Caki2 (cell line): ENCODE measurements at places on chromosomes 6 and 20. TPM values are rescaled to one million over a fixed set of nuclear protein-coding genes. Genes with fewer than 3 reads are reported as not detected.

DNA sequence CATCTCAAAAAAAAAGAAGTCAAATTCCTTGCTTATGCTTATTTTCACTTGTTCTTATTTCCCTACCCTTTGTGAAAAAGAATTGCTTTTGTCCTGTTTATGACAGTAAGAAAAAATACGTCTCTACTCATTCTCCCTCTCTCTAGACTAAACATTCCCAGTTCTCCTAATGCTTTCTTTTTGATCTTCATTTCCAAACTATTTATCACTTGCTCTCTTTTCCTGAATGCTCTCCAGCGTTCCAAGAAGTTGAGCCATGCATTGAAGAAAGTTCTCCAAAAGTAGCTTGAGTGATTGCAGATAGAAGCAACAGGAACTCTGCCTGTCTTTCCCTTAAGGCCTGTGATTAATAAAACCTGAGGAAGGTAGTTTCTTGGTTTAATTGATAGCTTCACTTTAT is 53.1 kb upstream of the TMEM170B start:
- DNase-seq = no peak

GRCh38 chr6:36650848-36651478 is 27.6 kb upstream of the CDKN1A start:
- no peak for DNase-seq

GRCh38 chr6:108711071-108711470 is 137.2 kb upstream of the ARMC2 start:
- no peak for DNase-seq

- no peak for DNase-seq
Measured at GRCh38 chr20:62736026-62736406, 27.4 kb downstream of the NTSR1 start.

DNA sequence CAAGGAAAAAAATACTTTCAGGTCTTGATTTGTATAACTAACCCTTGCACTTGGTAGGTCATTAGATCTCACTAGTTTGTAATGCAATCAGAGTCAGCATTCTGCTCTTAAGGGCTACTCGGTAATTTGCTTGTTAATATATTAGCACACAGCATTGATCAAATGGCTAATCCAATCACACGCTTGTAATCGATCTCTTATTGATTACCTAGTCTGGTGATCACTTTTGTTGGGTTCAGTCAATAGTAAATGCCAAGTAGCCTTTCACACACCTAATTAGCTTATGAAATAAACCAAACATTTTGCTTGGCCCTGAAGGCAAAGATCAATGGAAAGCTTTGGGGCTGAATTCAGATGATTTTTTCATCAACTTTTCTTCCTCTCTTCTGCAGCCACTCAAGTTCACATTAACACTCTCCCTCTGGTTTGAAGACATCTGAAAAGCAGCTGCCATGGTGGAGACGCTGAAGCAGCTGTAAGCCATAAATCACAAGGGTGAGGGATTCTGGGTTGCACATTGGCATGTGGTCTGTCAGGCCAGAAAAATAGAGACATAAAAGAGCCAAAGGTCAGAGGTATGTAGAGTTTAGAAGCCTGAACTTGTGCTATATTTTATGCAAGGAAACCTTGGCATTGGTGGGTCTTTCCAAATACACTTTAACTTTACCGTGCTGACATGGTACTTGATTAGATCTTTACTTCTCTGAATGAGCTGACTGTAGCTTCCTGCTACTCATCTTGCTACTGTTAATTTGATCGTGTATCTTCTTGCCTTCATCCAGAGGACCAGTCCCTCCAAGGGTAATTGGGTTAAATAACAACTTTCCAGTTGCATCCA is 234.4 kb downstream of the SIM1 start:
- DNase-seq = no peak

DNA sequence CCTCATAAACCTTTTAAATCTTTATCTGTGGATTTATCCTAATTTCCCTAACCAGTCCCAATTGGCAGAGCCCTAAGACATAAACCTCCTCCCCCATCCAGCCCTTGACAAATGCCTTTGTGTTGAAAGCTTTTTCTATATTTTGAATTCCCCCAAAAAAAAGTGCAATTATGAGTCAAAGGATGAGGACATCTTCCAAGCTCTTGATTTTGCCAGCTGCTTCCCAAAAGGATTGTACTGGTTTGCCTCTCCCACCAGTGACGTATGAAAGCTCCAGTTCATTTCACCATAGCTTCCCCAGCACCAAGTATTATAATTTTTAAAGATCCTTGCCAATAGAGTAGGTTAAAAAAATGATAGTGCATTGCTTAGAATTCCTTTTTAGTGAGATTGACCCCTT is 38.9 kb downstream of the SIRPA start:
- no peak for DNase-seq

- no peak for DNase-seq
Measured at GRCh38 chr6:56766806-56767178, 124.1 kb upstream of the DST start.

RUNX2 gene
- 1.3 and 2.7 TPM in 2 replicates for total RNA-seq

- no peak for DNase-seq
Measured at GRCh38 chr6:158847012-158847529, 27.9 kb upstream of the EZR start.

DNA sequence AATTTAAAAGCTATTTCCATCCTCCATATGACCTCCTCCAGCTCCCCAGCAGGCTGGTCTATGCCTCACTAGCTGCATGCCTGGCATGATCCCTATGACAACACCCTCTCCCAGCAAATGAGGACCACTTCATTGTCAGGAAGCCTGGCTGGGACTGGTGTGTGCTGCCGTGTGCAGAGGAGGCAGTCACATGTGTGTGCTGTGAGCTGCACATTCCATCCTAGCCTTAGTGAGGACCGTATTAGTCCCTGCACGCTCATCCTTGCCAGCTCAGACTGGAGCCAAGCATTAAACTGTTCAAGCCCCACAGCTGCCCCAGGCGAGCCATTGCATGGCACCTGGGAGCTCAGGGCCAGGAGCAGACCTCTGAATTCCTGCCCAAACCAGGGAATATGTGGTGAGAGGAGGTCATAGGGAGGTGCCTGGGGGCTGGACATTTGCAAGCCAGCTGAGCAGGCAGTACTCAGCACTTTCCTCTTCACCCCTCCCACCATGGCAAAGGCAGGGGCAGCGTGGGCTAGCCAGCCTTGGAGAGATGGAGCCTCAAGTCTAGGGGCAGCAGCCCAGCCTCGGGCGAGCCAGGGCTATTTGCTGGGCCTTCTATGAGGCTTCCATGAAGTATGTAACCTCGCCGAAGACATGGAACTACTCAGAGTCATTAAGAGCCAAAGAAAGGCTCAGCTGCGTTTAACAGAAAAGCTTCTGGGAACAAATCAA is 8.7 kb upstream of the CCN5 start:
- DNase-seq = no peak

DNA sequence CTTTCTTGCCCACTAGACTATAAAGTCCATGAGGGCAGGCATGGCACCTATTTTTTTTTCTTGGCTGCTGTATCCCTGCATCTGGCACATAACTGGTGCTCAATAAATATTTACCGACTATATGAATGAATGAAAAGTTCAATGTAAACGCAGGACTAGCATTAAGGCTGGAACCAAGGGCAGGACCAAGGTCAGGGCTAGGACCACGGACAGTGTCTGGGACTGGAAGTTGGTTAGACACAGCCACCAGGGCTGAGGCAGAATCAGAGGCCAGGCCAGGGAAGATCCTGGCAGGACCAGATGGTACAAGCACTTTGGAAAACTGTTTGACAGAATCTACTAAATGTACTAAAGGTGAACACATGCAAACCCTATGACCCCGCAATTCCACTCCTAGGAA is 3.7 kb downstream of the TNXB start:
- no peak for DNase-seq
